Endothelial cell (in vitro differentiated cells): ENCODE measurements at places on chromosomes 12 and 14.

GRCh38 chr12:69966409-69966808 is 141.4 kb downstream of the MYRFL start:
- peak; percentile 13 for DNase-seq

GRCh38 chr14:99127651-99128167 is 144.3 kb downstream of the BCL11B start:
- DNase-seq = peak; percentile 1

DNA sequence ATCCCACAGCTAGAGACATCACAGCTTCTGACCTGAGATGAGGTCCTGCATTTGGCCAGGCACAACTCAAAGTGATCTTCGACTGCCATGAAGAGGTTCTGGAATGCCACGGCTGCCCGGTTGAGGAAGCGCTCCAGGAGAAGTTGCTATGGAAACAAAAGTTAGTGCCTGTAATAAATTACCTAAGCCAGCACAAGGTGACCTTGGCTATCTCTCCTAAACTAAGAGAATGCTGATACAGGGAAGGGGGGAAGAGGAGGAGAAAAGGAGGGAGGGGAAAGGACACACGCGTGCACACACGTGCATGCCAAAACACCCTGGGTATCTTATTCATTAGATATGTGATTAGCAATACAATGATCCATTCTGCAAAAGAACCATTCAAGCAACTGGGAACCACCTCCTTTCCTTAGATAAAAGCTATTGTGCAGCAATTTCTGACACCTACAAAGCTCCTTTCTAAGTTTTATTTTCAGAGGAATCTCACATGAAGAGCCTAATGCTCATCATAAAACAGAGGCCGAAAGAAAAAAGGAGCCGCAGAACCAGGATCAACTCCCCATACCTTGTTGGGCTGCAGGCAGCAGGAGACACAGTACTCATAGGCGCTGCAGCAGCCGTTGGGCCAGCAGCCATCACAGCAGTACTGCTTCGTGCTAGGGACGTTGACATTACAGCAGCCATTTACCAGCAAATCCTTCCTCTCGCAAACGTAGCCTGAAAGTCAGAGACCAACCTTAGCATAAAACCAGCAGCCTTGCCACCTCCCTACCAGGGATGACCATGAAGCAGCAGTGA is 17.9 kb downstream of the SPRING1 start:
- DNase-seq = no peak

- DNase-seq = no peak
Measured at GRCh38 chr12:114848666-114849065, 164.7 kb upstream of the TBX3 start.

GRCh38 chr12:57927086-57927485 is 14.3 kb upstream of the ATP23 start:
- no peak for DNase-seq

DNA sequence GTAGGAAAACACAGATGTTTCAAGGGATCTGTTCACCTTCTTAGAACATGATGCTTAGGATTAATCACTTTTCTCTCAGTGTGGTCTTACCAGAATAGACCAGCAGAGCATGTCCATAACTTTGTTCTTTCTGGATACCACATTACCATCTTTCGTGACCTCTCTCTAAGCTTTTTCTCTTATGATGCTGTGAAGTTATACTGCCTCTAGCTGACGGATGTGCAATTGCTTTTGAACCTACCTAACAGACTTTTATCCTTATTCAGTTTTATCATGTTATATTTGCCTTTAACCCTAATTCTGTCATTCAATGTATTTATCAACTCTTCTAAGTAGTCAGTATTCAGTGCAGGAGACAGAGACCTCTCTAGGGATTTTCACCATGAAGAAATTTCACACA is 246.7 kb downstream of the DACT1 start:
- DNase-seq = no peak
